ENCODE measurements at places on chromosomes 12 and 14.

GRCh38 chr12:100987552-100988521 lies 193.3 kb downstream of the ANO4 start:
- DNase-seq = no peak

DNA sequence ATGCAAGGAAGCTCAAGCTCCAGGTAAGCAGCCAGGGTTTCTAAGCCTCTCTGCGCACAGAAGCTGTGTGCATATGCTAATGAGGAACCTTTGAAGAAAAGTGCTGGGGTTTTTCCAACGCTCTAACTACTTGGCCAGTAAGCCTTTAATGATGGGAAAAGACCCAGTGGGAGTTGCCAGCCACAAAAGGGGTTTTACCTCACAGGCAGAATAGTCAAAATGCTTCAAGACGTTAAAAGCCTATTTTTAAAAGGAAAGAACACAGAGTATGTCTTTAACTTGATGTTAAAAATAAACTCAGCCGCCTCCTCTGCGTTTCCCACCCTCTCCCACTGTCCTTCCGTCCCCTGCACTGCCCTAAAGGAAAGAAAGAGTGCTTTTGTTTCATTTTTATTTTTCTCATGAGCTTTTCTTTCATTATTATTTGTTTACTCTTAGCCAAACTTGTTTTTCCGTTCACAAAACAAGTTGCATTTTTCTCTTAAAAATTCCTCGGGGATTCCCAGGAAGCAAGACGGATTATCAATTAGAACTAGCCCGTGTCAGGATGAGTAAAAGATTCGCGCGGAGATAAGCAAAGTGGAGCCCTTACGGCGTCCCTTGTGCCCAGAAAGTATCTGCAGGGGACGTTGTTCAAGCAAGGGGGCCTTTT lies 209.8 kb upstream of the NUDT4 start:
- DNase-seq = no peak

DNA sequence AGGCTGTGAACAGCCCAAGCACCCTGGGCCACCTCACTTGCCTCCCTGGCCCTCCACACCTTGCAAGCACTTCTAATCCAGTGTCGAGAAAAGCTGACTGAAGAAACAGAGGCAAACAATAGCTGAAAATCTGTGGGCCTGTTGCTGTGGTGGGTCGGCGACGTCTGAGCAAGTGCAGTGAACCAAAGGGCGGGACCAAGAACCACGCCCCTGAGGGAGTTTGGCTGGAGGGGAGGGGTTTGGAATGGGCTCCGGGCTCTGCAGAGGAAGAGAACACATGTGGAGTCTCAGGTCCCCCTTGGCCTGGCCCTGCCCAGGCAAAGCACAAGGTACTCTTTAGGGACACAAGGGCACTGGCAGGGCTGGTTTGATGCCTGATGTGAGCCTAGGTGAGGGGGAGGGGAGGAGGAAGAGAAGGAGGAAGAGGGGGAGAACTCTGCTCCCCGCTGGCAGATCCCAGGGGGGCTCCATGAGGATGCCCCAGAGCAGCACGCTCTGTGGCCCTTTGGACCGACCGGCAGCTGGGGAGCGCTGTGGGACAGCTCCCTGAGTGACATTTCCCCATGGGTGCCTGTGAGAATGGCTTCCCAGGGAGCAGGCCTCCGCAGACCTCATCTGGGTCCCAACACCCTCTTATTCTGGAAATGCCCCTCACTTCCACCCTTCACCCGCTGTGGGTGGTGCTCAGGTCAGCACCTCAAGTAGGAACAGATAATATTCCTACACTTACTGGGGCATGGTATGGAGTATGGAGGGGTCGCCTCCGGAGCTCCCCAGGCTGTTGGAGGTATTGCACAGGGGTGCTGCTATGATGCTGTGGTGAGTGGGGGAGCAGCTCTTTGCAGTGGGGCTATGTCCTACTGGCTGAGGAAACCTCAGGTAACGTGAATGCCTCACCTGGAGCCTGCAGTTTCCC lies 85.5 kb downstream of the CPSF2 start:
- DNase-seq = no peak

GRCh38 chr12:6470375-6471163 lies at the start of gene VAMP1:
TSS of gene VAMP1 (minus strand) at chr12:6470677. CDS start at chr12:6470531, 146 bp downstream.
- peak; percentile 81 for DNase-seq

- no peak for DNase-seq
These were observed 257.0 kb downstream of the IPO8 start for GRCh38 chr12:30438601-30439041.

- no peak for DNase-seq
These were observed 297.9 kb upstream of the AMIGO2 start for GRCh38 chr12:47377414-47378221.

GRCh38 chr14:81710232-81710845 lies 176.7 kb upstream of the SEL1L start:
- no peak for DNase-seq

DNA sequence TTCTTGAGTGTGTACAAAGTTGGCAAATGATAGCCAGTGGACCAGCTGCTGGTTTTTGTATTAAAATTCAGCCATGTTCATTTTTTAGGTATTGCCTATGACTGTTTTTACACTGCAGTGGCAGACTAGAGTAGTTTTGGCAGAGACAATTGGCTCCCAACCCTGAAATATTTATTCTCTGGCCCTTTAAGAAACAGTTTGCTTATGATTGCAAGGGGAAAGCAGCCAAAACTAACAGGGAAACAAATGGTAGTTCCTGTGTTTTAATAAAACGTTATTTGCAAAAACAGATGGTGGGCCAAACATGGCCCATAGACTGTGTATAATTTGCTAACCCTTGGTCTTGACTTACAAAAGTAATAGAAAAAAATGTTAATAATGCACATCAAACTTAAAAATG lies 110.2 kb downstream of the ALX1 start:
- DNase-seq = no peak

DNA sequence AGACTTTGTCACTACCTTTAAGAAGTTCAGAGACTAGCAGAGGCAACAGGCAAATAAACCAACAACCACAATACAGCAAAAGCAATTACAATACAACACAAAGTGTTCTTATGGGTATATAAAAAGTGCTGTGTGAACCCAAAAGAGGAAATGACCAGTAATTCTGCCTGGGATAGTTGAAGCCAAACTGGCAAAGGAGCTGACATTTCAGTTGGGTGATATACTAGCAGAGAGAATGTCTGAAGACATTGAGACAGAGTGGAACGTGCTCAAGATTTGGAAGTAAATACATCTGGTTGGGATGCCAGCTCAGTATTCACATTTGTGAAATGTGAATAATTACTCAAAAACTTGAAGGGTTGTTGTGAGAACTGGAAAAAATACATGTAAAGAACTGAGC lies 80.6 kb upstream of the GTF2A1 start:
- no peak for DNase-seq

All from cortex of kidney (tissue), 1 donor.